Naive thymus-derived CD8-positive, alpha-beta T cell (primary cell): ENCODE measurements at places on chromosomes 6 and 20. TPM values are rescaled to one million over a fixed set of nuclear protein-coding genes. Genes with fewer than 3 reads are reported as not detected.

The SLC17A2 gene
- total RNA-seq = not detected

GRCh38 chr6:166502453-166502852, 84.0 kb downstream of the RAMACL start:
- no peak for DNase-seq

DNA sequence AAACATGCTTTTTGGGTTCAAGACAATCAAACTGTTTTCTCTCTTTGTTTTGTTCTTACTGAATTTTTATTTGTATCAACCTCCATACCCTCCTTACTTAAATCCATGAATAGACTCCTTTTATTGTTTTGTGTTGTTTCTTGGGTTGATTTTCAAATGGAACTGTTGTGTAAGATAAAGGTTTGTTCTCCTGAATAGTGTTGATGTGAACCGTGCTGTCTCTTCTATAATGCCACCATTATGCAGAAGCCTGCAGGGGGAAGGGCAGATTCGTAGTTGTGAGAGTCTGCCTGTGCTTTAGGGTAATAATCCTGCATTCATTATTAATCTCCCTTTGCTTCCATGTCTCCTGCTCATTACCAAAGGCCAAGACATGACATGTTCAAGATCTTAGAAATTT, 105.9 kb downstream of the CDKAL1 start:
- DNase-seq = no peak

DNA sequence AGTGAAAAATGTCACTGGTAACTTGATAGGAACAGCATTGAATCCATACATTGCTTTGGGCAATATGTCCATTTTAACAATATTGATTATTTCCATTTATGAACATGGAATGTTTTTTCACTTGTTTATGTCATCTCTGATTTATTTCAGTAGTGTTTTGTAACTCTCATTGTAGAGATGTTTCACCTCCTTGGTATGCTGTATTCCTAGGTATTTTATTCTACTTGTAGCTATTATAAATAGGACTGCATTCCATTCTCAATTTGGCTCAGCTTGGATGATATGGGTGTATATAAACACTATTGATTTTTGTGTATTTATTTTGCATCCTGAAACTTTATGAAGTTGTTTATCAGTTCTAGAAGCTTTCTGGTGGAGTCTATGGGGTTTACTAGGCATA, 730.3 kb downstream of the DOK5 start:
- DNase-seq = no peak

The CLPSL1 gene
- not detected for total RNA-seq

GRCh38 chr6:168404560-168404959, 36.4 kb upstream of the SMOC2 start:
- no peak for DNase-seq

The SYCP2 gene
- total RNA-seq = 8.3 TPM

- DNase-seq = peak; percentile 24
Observed at GRCh38 chr6:1599469-1599868, 10.2 kb upstream of the FOXC1 start.

The CLPSL2 gene
- total RNA-seq = not detected

GRCh38 chr20:16626849-16627248, 53.6 kb upstream of the KIF16B start:
- no peak for DNase-seq

GRCh38 chr6:123393331-123393730, 243.4 kb downstream of the TRDN start:
- no peak for DNase-seq

The PACRG gene
- total RNA-seq = 1.2 TPM

The CCDC170 gene
- total RNA-seq = not detected

DNA sequence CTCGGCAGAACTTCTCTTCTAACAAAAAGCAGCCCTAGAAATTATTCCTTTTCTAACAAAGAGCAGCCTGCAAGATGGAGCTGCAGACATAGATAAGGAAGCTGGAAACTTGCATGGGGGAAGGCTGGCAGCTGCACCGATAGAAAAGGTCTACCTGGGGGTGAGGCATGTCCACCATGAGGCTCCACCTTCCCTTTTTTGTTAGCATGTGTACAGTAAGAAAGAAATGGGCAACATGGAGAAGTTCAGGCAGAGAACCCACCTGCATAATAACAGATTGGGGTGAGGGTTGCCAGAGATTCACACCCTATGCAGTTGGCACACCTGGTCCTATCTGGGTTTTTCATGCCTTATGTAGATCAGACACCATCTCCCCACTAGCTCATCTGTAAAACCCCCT, 25.4 kb downstream of the ZNF311 start:
- DNase-seq = no peak

GRCh38 chr20:47825011-47825762, 39.9 kb upstream of the SULF2 start:
- no peak for DNase-seq

GRCh38 chr20:4439461-4439860, 282.2 kb upstream of the PRND start:
- DNase-seq = no peak

DNA sequence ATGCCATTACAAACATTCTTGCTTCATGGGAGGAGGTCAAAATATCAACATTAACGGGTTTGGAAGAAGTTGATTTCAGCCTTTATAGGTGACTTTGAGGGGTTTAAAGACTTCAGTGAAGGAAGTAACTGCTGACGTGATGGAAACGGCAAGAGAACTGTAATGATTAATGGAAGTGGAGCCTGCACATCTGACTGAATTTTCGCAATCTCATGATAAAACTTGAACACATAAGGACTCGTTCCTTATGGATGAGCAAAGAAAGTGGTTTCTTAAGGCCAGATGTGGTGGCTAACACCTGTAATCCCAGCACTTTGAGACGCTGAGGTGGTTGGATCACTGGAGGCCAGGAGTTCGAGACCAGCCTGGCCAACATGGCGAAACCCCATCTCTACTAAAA, 226.1 kb downstream of the BCAS1 start:
- no peak for DNase-seq

DNA sequence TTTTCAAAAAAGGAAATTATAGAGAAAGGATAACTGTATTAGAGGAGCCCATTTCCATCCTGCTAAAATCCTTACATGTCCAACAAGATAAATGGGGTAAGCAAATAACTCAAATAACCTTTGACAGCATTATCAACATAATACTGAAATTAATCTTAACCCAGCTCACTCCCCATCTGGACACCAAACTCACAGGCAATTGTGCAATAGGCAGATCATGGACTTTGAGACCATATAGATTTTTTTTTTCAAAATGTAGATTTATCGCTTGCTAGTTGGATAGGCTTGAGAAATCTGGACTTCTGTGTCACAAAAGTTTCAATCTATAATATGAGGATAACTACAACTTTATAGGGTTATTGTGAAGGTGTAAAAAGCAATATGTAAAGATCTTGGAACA, 134.4 kb upstream of the ASCC3 start:
- DNase-seq = no peak

DNA sequence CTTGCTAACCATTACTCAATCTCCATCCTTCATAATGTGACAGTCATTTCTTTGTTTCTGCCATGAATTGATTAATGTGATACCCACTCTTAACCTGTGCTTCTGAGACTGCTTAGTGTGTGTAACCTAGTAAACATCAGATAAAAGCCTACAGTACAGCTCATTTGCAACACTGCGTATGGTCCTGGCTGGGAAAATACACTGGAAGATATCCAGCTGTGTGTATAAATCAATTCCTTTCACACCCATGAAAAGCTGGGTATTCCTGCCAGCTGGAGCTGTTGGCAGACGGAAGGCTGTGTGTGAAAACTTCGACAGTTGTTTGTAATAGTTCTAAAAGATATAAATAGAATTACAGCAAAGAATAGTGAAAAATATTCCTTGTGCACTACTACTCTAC, 509.2 kb downstream of the FRK start:
- DNase-seq = no peak

The IL17A gene
- not detected for total RNA-seq

The ZSCAN23 gene
- 2.8 TPM for total RNA-seq

DNA sequence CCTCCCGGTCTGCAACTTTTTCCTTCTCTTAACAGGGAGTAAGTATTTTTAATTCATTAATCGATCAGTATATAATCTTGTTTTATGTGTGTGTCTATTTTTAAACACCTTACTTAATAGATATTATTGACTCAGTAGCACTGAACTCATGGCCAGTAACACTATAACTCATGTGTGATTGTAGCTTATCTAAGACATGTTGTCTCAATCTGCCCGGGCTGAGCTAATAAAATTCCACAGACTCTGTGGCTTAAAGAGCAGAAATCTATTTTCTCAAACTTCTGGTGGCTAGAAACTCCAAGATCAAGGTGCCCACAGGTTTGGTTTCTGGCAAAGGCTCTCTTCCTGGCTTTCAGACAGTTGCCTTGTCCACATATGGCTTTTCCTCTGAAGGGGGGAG, 68.8 kb upstream of the TNFAIP3 start:
- no peak for DNase-seq

DNA sequence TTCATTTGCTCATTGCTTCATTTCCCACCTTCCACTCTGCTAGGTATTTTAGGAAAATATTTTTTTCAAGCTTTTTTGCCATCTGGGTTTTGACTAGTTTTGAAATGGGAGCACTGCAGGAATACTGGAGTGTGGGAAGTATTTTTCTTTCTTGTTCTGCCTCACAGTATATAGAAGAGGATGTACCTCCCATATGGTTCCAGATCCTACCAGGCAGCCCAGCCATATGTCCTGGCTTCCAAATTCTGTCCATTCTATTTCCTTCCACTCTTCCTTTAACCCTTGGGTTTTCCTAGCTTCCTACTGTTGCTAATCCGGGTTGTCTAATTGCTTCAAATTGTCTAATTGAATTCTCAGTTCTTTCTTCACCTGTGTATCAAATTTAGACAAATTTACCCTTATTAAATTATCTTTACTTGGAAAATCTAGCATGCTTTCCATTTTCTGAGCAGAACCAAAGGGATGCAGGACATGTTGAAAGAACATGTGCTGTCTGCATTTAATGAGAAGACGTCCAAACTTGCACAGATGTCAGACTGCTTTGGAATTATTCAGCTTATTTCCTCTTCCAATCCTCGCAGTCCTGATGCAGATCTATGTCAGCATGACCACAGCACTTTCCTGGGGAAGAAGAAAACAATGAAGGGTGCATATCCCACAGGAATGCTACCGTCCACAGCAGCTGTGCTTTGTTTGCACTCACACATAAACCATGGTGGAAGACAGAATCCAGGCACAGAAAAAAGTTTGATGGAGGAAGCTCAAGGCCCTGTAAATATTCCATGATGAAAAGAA, 1273.9 kb upstream of the MAP3K7 start:
- no peak for DNase-seq

DNA sequence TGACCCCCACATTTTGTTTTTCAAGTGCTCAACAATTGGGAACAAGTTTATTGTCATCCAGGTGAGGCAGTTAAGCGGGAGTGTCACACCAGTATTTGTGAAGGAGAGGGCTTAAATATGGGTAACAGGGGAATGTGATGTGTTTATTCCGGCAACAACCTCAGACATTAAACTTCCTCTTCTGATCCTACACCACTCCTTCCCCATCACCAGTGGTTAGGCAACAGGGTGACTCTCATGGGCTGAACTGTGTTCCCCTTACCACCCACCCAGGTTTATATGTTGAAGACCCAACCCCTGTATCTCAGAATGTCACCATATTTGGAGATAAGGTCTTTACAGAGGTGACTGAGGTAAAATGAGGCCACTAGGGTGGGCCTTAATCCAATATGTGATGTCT, 52.1 kb upstream of the RNF182 start:
- no peak for DNase-seq

DNA sequence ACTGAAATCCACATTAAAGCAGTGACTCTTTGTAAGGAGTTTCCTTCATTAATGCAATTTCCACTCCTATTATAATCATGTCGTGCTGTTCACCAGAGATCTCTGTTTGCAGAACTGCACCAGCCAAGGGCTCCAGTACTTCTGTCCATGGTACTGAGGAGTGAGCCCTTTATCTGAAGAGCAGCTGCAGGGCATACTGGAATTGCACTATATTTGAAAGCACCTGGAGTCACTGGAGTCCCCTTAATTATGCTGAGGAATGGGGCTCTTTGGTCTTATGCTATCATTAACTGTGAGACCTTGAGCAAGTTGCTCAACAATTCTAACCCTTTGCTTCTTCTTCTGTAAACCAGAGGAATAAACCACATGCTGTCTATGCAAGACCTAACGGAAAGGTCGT, 61.7 kb upstream of the NUP153 start:
- DNase-seq = no peak

DNA sequence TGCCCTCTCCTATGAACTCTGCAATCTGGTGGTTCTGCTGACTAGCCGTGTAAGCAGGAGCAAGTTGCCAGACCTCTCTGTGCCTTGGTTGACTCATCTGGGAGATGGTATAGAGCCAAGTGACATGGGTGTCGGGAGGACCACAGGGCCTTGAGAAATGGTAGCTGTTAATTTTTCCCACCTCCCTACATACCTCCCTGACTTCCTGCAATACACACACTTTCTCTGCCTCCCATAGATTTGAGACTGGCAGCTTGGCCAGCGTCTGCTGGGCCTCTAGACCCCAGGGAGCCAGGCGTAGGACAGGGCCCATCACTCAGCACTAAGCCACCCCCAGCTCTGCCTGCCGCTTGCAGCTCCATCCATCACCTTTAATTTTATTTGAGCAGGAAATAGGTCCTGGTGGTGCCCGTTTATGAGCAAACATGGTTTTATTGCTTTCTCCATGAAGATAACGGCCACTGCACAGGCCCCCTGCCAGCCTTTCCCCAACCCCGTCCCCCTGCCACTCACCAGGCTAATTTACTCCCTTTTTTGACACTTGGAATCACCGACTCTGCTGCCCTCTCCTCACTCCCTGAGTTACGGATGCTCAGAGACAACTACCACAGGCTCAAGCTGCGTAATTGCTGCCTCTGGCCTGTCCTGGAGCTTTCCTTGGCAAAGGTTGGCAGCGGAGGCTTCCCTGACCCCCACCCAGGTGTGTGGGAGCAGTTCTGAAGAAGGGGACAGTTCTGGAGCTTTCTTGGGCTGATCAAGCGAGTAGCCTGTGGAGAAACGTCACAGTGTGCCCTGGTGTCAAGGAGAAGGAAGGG, 11.1 kb downstream of the GLP1R start:
- no peak for DNase-seq

GRCh38 chr6:5107341-5107740, 22.2 kb downstream of the PPP1R3G start:
- DNase-seq = no peak

GRCh38 chr6:144712541-144712940, 427.4 kb downstream of the UTRN start:
- DNase-seq = no peak

DNA sequence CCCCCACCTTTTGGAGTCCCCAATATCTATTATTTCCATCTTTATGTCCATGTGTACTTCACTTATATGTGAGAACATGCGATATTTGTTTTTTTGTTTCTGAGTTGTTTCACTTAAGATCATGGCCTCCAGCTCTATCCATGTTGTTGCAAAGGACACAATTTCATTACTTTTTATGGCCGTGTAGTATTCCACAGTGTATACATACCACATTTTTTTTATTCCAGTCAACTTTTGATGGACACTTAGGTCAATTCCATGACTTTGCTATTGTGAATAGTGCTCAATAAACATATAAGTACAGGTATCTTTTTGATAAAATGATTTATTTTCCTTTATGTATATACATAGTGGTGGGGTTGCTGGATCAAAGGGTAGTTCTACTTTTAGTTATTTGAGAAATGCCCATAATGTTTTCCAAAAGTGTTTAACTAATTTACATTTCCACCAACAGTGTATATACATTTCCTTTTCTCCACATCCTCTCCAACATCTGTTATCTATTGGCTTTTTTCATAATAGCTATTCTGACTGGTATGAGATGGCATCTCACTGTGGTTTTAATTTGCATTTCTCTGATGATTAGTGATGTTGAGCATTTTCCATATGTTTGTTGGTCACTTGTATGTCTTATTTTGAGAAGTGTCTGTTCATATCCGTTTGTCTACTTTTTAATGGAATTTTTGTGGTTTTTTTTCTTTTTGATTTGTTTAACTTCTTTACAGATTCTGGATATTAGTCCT, 34.0 kb upstream of the COL10A1 start:
- DNase-seq = no peak

GRCh38 chr20:46705378-46705729, 4.1 kb upstream of the SLC2A10 start:
- DNase-seq = no peak
